Activated naive CD4-positive, alpha-beta T cell treated with anti-CD3 and anti-CD28 coated beads, Interleukin-2, amount 10 ng/mL, durations not matched to agents 7 days and 5 days (primary cell): ENCODE measurements at places on chromosomes 7 and 10.
A peak's percentile ranks its signal among the peaks of the same experiment; 100 is the strongest.

- DNase-seq: no peak
Measured at GRCh38 chr10:127614484-127615017, 65.4 kb downstream of the NPS start.

DNA sequence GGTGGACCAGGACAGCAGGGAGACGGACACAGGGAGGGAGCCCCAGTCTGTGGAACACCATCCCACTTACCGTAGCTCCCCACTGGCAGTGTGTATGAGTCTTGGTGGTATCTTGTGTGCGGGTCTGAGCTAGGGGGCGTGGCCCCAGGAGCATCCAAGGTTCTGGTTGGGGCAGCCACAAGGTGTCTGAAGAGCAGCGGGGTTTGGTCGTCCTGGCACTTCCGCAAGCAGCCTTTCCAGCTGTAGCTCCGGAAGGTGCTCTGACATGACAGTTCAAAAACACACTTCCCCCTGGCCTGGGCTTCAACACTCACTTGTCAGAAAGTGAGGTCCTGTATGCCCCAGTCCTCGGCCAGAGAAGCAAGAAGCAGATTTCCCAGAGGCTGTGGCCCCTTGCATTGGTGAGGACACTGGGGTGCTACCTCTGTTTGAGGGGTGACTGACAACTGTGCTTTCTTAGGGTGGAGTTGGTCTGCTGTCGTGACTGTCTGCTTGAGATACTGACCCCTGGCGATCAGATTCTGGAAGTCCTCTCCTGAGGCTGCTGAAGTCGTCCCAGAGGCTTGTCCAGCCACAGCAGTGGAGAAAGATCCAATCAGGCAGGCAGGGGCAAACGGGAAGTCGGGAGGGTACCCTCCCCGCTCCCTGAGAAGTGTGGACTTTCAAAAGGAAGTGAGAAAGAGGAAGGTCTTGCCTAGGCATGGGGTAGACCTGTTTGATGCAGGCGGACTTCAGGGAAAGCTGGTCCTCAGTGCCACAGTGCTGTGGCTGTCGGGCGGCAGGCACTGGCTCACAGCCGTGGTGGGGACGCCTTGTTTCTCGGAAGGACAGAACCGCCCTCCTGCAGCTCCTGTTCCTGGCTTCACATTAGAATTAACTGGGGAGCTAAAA is 51.4 kb upstream of the PFKFB3 start:
- peak; percentile 70 for DNase-seq

GRCh38 chr7:136174477-136175125 is 197.4 kb upstream of the MTPN start:
- no peak for DNase-seq

GRCh38 chr10:103776878-103777591 is 78.3 kb downstream of the SH3PXD2A start:
- no peak for DNase-seq

DNA sequence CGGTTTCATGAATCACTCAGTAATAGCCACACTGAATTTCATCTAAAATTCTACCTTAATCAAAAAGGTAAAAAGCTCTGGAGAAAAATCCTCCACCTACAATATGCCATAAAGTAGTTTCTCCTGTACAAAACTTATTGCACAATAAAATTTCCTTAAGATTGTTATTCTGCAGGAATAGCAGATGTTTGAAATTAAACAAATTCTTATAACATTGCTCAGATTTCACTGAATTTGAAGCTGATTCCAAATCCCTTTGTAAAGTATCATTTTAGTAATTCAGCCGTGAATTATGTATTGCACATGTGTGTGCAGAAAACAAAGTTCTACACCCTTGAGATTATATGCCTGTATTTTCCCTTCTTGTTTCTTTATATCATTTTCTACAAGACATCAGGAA is 123.8 kb downstream of the AMPH start:
- DNase-seq: no peak
